RCC 7860 (cell line): ENCODE measurements at places on chromosomes 3 and 15.

GRCh38 chr3:157319672-157320071, 117.0 kb upstream of the PTX3 start:
- DNase-seq, result no peak

DNA sequence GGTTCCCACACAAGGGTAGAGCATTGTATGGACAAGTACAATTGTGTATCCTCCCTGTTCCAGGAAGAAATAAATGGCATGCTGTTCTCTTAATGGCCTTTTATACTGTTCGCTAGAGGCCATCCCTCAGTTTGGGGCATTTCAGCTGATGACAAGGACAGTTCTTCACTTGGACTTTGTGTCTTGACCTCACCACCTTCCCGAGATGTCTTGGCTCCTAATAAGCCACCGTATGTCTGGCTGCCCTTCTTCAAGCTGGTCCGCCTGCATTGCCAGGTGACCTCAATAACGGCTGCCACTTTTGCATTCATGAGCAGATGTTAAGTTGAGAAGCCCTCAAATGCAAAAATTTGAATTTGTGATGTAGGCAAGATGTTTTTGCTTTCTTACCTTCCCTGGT, 24.1 kb downstream of the ZBTB38 start:
- no peak for DNase-seq

GRCh38 chr3:194893121-194893987, 207.7 kb downstream of the FAM43A start:
- no peak for DNase-seq

DNA sequence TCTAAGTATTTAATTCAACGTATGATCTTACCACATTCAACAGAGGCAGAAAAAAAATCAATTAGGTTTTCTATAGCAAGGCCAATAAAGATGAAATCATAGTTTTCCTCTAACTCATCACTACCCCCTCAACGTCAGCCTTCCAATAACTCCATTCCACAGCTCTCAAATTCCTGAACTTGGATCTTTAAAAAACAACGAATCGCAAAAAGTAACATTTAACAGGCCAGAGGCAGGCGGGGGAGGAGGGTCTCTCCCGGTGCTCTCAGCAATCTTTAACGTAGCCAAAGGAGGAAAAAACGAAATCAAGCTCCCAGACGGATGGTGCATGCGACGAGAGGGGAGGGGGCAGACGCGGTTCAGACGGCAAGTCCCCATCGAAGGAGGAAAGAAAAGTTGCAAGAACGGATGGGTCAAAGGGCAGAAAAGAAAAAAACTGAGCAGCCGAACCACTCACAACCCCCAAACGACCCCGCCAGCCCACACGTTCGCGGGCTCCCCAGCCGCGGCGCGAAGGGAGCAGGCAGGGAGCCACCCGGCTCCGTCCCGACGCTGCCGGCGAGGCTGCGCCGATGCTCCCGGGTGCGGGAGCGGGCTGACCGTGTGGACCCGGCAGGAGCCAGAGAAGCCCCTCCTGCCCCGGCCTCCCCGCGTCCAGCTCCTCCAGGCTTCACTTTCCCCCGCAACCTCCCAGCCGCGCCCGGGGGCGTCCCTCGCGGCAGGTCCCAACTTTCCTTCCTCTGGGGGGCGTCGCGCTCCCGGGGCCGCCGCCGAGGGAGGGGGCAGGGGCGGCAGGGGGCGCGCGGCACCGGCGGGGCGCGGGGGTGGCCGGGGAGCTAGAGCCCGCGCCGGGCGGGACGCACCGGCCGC, 703 bp downstream of the PEAK1 start:
- DNase-seq, result no peak

DNA sequence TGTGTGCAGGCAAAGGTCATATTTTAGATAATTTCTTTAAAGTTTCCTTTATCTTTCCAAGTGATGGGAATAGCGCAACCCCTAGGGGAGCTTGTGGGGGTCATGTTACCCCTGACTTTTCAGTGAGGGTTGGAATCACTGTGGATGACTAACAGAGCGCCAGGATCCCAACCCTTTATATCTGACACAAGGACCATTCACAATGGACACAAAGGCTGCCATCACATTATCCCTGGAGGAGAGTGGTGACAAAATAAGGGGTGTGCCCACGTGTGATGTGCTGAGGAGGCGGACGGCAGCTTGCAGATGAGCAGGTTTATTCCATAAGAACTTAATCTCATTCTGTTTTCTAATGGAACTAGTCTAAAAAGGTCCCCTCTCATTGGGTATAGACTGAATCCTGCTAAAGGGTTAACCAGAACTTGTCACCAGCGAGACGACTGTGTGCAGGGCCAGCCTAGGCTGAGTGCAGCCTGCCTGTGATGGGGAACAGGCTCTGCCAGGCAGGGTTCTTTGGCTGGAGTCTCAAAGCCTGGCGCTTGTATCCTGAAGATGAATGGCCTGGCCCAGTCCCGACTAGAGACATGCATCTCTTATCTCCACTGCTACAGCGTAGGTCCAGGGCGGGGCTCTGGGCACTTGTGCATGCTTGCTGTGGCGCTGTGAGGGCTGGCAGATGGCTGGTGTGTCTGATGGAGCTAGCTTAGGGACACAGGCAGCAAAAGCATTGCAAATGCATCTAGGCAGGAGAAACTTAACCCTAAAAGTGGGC, 50.2 kb downstream of the CHDH start:
- DNase-seq, result no peak

DNA sequence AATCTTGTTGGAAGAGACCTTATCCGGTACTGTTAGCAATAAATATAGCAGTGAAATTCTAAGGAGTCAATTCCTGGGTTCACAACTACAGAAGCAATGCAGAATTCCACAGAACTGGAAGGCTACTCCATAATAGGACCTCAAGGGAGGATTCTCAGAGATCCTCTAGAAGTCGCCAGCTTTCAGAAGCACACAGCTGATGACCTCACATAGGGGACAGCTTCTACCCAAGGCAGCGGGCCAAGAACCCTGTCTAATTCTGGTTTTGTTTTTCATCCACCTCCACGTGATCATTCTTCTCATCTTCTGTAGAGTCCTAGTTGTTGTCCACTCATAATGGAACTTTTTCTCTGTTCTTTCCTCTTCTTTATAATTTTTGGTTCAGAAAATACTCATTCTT, 99.4 kb downstream of the ERC2 start:
- DNase-seq, result no peak

DNA sequence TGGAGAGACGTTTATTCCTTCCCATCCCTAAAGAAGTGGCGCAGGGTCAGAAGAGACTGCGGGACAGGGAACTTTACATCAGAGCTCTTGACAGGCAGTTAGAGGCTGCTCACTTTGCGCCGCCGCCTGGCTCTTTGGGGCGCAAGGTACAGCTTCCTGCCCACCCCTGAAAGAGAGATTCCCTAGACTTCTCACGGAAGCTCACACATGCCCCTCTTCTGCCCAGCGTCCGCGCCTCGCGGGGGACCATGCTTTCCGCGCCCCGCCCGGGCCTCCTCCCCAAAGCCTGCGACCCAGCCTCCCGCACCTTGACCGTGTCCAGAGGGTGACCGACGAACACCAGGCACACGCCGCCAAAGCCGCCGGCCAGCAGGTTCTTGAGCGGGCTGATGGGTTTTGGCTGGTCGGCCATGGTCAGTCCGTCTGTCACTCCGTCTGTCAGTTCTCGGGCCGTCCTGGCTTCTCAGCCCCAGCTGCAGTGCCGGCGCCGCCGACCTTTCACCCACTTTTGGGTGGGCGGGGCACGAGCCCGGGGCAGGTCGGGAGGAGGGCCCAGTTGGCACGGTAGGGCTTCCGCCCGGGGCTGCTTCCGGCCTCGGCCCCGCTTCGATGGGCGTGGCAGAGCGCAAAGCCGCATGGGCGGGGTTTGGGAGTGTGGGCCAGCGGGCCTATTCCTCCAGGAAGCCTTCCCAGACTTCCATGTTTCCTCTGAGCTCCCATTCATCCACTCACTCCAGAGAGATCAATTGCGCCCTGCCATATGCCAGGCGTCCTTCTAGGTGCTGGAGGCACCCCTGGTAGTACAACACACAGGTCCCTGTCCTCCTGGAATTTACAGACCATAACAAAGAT, at the start of gene SLC25A20:
SLC25A20 (minus strand) TSS at position 500 of the 852 bp plus-strand sequence; CDS start at position 412, 88 bp downstream.
- peak; percentile 65 for DNase-seq

DNA sequence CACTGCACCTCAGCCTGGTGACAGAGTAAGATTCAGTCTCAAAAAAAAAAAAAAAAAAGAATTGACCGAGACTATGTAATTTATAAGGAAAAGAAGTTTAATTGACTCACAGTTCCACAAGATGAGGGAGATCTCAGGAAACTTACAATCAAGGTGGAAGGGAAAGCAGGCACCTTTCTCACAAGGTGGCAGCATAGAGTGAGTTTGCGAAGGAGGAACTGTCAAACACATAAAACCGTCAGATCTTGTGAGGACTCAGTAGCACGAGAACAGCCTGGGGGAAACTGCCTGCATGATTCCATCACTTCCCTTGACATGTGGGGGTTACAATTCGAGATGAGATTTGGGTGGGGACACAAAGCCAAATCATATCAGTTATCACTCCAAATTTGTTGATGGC, 380.9 kb downstream of the EDEM1 start:
- no peak for DNase-seq

DNA sequence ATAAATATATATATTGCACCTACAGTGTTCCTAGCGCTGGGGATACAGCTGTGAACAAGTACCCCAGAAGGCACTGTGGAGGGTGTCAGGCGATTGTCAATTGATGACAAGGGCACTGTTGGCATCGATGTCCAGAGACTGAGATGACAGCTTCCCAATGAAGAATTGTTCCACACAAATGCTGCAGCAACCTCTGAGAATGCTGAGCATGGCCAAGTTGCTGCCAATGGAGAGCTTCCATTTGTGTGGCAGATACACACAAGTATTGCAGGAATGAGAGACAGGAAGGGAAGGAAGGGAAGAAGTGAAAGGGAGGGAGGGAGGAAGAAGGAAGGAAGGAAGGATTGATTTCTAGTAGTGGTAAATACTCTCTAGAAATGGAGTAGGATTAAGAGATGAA, 21.9 kb downstream of the LRTM1 start:
- no peak for DNase-seq

- peak; percentile 94 for DNase-seq
Measured at GRCh38 chr3:127817406-127817841, 4.9 kb downstream of the MGLL start.

DNA sequence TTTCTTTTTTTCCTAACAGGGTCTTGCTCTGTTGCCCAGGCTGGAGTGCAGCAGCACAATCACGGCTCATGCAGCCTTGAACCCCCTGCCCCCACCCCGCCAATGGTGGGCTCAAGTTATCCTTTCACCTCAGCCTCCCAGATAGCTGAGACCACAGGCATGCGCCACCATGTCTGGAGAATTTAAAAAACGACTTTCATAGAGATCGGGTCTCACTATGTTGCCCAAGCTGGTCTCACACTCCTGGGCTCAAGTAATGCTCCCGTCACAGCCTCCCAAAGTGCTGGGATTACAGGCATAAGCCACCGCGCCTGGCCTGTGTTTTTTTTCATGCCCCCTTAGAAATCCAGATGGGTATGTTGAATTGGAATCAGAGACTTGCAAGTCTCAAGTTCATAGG, 40.3 kb downstream of the ERICH6 start:
- no peak for DNase-seq

- no peak for DNase-seq
Measured at GRCh38 chr3:10354361-10355015, 33.6 kb upstream of the SEC13 start.

DNA sequence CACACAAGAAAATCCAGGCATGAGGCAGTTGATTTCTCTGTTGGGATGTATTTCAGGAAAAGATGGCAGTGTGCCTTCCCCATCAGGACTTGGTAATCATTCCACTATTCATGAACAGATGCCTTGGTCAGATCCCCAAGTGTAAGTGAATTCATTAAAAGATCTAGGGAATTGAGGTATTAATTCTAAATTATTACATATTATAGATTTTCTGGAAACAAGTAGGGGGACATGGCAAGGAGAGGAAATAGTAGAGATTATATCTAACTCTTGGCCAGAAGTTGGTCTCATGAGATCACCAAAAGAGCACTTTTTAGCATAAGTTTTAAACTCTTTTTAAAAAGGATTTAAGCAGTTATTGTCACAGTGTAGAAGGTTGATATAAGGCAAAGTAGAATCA, 74.4 kb upstream of the MDFIC2 start:
- DNase-seq, result no peak

- no peak for DNase-seq
Measured at GRCh38 chr15:69575387-69575786, 122.8 kb downstream of the RPLP1 start.

GRCh38 chr3:126344380-126345041, 12.7 kb downstream of the KLF15 start:
- DNase-seq, result no peak

GRCh38 chr3:147267434-147267833, 138.9 kb downstream of the ZIC4 start:
- no peak for DNase-seq

DNA sequence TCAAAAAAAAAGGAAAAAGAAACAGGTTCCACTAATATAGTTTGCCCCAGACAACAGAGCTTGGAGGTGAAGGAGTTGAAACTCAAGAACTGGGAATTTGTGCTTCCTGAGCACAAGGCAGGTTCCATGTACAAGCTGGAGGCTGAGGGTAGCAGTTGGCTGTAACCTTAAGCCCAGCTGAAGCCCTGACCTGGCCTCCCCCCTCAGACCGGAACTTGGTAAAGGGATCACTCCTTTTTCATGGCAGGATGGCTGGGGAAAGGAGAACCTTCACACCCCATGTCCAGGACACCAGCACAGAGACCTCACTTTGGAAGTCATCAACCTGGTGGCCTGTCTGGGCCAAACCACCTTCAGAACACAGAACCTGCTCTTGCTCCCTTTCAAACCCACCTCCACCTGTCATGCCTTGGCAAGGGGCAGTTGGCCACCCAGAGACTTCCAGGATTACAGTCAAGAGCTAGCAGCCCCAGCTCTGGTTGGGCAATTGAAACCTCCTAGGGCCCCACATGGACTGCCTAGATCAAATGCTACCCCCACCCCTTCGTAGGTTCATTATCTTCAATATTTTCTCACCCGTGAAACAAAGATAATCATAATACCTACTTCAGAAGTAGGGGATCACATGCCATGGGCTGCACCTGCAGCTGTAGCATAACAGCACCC, 3.5 kb downstream of the RPL29 start:
- no peak for DNase-seq

- DNase-seq, result peak; percentile 32
Measured at GRCh38 chr3:52238761-52239701, at the start of gene TWF2. TSS of gene TWF2 (minus strand) at chr3:52239158. CDS start at chr3:52239016, 142 bp downstream.

DNA sequence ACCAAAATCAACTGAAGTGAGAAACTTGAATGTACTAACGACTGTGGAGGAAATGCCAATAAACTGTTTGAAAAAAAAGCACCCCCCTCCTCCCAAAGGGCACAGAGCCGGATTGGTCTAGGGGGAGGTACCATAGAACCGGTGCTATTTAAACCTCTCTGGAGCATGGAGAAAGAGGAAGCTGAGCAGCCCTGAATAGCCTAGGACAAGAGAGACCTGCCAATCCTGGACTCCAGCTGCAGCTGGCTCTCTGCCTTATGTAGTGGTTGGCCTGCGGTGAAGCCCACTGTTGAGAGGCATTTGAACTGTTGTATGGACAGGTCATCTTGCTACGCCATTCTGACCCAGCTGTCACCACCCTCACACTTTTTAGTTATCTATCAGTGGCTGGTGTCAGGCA, 1.5 kb upstream of the SH3GL3 start:
- no peak for DNase-seq

GRCh38 chr3:36653095-36653494, 111.3 kb downstream of the DCLK3 start:
- peak; percentile 66 for DNase-seq
